ENCODE measurements at places on chromosomes 6 and 20. TPM values are rescaled to one million over a fixed set of nuclear protein-coding genes. Genes with fewer than 3 reads are reported as not detected.

GRCh38 chr6:43742931-43743632 lies 26.9 kb upstream of the VEGFA start:
- peak; percentile 15 for DNase-seq

- DNase-seq: no peak
Measured at GRCh38 chr6:5540370-5540769, 279.1 kb downstream of the FARS2 start.

DNA sequence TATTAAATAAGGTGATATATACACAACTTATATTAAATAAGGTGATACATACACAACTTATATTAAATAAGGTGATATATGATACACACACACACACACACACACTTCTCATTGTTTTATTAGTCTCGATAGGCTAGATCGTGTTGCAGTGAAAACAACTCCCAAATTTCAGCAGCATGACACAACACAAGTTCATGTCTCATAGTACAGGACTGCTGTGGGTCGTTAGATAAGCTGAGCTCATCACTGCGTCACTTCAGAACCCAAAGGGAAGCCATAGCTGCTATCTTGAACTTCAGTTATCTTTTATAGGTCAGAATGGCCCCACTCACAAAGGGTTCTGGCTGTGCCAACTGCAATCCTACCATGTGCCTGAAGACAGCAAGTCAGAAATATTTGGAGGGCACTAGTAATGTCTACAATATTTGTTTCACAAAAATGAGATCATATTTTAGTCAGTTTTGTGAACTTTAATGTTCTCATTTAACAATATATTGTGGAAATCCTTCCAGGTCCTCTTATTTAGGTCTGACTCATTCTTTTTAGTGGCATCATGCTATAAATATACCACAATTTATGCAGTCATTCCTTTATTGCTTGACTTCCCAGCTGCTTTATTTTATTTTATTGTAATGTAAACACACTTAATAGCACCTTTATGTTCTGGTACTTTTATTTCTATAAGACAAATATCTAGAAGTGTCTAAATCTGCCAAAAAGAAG lies 290.2 kb downstream of the PHACTR1 start:
- DNase-seq: no peak

- DNase-seq: no peak
Measured at GRCh38 chr20:61236713-61237112, 15.3 kb upstream of the CDH4 start.

Gene MUCL3
- total RNA-seq: 0.20 TPM

GRCh38 chr20:19231359-19232035 lies 19.1 kb downstream of the SLC24A3 start:
- DNase-seq: no peak

Gene TUBB1
- not detected for total RNA-seq

Gene PGC
- total RNA-seq: not detected

Gene PRND
- total RNA-seq: not detected

- DNase-seq: no peak
Measured at GRCh38 chr6:73644941-73645591, 8.7 kb downstream of the SLC17A5 start.

DNA sequence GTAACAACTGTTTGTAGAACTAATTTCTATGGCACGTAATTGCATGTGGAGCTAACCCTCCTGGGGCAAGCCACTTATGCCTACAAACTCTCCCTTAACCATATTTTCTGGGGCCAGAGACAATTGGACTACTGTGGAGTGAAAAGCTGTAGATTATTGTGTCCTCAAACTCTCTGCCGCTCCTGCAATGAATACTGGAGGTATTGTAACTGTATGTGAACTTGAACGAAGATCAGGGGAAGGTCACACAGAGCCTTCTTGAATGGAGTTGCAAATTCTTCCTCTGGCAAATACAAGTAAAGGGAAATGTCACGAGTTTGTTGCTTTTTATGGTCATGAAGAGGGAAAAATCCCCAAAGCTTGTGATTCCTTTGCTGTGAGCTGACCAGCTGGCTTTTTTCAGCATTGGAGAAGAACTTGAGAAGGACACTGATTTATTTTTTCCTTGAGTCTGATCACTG lies 18.2 kb downstream of the AKAP12 start:
- no peak for DNase-seq

Gene MCHR2
- not detected for total RNA-seq

Gene HAO1
- total RNA-seq: not detected

- DNase-seq: no peak
Measured at GRCh38 chr6:78598966-78599365, 268.4 kb upstream of the IRAK1BP1 start.

GRCh38 chr6:170024940-170025339 lies 265.9 kb downstream of the DLL1 start:
- DNase-seq: no peak

GRCh38 chr6:128242765-128243403 lies 277.5 kb downstream of the PTPRK start:
- DNase-seq: no peak

DNA sequence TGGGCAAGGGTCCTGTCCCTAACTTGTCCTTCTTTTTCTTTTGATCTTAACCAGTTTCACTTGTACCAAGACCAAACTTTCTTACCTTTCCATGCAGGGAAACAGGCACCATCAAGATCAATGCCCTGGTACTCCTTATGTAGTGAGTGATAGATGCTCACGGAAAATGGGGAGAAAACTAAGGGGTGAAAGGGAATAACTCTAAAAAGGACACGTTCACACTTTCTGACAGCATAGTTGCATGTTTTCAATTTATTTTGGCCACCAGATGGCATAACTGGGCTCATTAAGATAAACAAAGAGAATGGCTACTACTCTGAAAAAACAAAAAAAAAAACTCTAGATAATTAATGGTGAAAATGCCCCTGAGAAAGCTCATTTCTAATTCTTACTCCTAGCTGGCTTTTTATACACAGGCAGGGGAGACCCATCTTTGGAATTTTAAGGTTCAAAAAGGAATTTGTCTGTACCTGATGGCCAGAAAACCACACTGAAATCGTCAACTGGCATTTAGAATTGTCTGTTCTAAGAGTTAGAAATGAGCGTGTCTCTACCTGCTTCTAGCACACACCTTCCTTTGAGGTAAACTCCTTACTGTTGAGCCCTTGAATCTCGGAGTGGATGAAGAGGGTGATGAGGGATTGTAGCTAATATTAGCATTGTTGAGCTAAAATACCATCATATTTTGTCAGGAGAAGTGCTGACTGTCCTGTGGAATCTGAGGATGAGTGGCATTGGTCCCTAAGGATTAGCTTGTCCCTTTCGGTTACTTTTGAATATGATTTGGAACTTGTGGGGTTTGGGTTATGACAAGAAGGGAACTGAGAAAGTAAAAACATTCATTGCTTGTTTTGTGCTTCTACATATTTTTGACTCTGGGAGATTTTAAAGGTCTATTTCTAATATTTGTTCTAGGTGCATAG lies 62.2 kb upstream of the DDR1 start:
- no peak for DNase-seq

DNA sequence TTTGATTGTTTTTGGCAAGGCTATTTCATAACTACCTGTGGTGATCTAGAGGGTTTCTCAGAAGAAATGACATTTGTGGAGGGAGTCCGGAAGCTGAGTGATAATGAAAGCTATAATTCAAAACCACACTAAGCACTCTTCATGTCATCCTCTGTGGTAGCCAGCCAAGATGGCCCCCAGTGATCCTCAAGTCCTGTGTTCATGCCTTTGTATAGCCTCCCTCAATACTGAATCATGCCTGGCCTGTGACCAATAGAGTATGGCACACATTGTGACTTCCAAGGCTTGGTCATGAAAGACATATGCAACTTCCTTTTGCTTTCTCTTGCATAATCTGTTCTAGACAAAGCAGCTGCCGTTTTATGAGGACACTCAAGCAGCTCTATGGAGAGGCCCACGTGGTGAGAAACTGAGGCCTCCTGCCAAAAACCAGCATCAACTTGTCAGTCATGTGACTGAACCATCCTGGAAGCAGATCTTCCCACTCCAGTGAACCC lies 12.8 kb upstream of the DNAAF9 start:
- DNase-seq: no peak

DNA sequence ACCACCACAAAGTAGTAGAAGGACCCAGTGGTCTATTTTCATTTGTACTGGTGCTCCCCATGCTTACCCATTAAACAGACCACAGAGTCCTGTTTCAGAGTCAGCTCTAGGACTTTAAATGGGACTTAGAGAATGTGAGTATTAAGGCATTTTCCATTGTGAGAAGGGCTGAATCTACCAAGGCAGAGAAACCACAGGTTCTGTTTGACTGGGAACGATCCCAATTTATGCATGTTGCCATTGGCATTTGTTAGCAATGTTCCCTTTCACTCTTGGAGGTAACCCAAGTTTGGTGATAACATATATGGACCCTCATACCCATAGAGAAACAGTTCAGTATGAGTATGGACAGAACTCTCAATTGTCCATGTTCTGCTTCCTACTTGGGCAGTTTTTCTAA lies 672.8 kb downstream of the KIF16B start:
- DNase-seq: no peak

Data from H9 (cell line).